Left kidney (tissue), 8 donors: ENCODE measurements at places on chromosomes 1 and 21.

- no peak for DNase-seq
Measured at GRCh38 chr1:215044151-215044550, 38.4 kb upstream of the KCNK2 start.

- no peak for DNase-seq
Measured at GRCh38 chr1:247506831-247507230, 29.4 kb downstream of the OR2C3 start.

DNA sequence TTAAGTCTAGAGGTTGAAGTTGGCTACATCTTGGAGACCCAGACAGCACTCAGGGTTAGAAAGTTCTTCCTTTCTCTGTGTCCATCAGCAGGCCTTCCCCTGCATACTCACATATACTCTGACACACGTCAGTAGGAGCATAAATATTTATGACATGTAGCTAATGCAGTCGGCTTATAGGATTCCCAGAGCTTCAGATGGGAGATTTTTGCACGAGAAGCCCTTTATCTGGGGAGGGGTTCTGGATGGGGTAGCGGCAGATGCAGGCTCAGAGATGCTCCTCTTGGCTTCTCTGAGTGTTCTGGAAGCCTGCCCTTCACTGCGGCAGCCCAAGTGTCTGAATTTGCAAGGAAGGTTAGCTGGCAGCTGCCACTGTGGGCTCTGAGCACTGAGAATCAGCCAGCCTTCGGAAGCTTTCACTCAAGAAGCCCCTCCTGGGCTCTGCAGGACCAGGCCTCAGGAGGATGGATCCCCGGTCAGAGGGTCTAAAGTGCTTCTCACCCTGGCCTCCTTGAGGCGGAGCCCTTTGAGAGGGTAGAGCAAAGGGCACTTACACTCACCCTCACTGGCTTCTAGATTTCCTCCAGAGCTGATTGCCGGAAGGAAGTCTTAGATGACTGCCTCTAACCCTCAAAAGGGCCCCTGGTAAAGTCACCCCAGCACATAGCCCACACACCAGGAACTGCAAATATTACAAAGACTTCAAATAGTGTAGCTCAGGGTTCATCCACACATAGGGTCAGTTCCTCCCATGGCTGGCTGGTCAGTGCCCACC, 68.1 kb upstream of the NFASC start:
- DNase-seq = no peak

- DNase-seq = no peak
Measured at GRCh38 chr1:156677616-156678596, 699 bp upstream of the NES start.

DNA sequence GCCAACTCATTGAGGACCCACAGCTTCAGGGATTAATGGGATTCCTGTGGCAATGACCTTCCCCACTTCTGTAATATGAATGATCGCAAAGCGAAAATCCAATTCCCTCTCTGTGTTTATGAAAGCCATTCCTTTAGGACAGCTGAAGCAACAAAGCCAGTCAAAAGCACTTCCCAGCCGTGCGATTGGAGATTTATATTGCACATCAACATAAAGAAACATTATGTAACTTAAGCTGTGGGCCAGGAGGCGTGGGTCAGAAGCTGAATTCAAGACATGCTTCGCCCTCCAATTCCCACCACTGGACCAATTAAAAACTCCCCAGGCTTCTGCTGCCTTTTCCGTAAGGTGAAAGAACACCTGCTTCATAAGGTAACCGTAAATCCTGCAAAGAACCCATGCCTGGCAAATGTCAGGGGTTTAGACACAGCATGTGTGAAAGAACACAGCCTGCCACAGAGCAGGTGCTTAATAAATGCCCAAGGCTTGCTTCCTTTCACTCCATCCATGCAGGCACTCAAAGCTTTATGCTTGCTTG, 138.9 kb upstream of the SOD1 start:
- DNase-seq = peak; percentile 53
